ENCODE measurements at places on chromosomes 5 and 9.
A peak's percentile ranks its signal among the peaks of the same experiment; 100 is the strongest.

DNA sequence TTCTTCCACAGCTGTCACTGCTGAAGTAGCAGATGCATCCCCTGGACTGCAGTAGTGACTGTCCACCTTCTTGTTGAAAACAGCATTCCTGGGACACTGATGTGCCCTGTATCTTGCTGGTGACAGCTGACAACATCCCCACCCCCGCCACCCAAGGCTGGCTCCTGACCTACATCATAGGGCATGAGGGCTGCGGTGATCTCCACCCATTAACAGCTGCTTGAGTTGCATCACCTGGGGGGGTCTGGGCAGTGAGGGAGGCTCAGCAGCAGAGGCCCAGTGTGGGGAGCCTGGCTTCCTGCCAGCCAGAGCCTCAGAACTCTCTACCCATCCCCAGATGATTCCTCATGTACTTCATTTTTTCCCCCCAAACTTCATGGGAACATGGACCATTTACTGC is 4.1 kb downstream of the PRUNE2 start:
- H3K27ac ChIP-seq: no peak overlapping the region
- no peak for DNase-seq
- no peaks in the 10 kb centered on the region for H3K4me1 ChIP-seq
- no peaks in the 10 kb centered on the region for H3K36me3 ChIP-seq
- peaks cover 2% of the 10 kb centered on the region for H3K27me3 ChIP-seq
- no peak overlapping the region for H3K4me3 ChIP-seq

- H3K27me3 ChIP-seq: no peaks in the 10 kb centered on the region
- no peaks in the 10 kb centered on the region for H3K36me3 ChIP-seq
- peaks cover 14% of the 10 kb centered on the region for H3K4me1 ChIP-seq
- DNase-seq: no peak
- H3K27ac ChIP-seq: peak overlapping the region; percentile 65
These were observed 534 bp upstream of the SAPCD2 start for GRCh38 chr9:137070906-137071275.

DNA sequence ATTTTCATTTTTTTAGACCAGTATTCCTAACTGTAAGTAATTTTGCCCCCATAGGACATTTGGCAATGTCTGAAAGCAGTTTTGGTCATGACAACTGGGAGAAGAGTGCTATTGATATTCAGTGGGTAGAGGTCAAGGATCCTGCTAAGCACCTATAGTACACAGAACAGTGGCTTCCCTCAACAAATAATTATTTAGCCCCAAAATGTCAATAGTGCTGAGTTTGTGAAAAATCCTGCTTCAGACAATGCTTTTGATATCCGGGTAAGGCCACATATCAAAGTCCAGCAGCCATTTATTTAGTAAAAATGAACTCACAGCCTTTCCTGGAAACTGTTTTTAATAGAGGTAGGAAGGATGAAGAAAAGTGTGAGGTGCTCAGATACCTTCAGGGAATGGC is 8.1 kb upstream of the TARS1 start:
- H3K27ac ChIP-seq: no peak overlapping the region
- H3K36me3 ChIP-seq: no peaks in the 10 kb centered on the region
- no peak overlapping the region for H3K4me3 ChIP-seq
- H3K4me1 ChIP-seq: no peaks in the 10 kb centered on the region
- DNase-seq: no peak

GRCh38 chr5:125673359-125673950 is 749.8 kb upstream of the GRAMD2B start:
- no peaks in the 10 kb centered on the region for H3K36me3 ChIP-seq
- no peak overlapping the region for H3K4me3 ChIP-seq
- no peaks in the 10 kb centered on the region for H3K27me3 ChIP-seq
- no peaks in the 10 kb centered on the region for H3K4me1 ChIP-seq
- no peak for DNase-seq

DNA sequence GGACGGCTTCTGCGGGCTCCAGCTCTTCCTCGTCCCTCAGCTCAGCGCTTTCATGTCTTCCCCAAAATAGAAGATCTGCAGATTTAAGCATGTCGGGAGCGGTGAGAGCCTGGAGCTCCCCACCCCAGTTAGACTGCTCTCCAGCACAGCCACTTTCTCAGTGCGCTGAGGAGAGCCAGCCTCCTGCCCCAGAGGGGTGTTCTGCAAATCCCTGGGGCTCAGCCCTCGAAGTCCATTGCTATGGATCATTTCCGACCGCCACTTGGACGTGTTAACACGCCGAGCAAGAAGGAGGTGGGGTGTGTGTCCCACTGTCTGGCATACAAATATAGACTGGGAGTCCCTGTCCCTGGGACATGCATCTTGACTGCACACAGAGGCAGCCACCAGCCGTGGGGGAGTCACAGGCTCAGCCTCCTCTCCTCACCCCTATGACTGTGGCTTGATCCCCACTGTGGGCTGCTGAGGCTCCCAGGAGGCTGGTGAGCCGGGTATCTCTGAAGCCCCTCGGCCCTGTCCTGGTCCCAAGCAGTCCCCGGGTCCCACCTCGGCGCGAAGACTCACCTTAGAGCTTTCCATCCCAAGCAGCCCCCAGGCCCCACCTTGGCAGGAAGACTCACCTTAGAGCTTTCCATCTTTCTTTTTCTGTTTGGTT is 30.0 kb upstream of the RNF130 start:
- no peaks in the 10 kb centered on the region for H3K27me3 ChIP-seq
- no peak overlapping the region for H3K27ac ChIP-seq
- no peak for DNase-seq
- no peaks in the 10 kb centered on the region for H3K36me3 ChIP-seq
- no peak overlapping the region for H3K4me3 ChIP-seq

GRCh38 chr9:95788521-95788991 is 86.9 kb upstream of the ERCC6L2 start:
- no peaks in the 10 kb centered on the region for H3K36me3 ChIP-seq
- DNase-seq: no peak
- no peak overlapping the region for H3K4me3 ChIP-seq
- no peaks in the 10 kb centered on the region for H3K4me1 ChIP-seq
- no peaks in the 10 kb centered on the region for H3K27me3 ChIP-seq

DNA sequence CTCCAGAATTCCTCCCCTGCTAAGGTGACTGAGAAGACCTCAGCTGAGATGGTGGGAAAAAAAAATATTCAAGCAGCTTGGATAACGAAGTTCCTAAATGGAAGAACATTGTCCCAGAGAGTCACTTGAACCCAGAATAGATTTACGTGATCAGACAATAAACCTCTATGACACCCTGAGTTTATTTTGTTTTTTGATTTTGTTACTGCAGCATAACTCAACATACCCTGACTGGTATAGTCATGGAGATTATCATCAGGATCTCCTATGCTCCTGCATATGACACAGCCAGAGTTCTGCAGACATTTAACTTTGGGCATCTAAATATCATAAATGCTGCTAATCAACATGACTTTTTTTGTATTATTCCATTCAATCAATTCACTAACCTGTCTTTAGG is 282.9 kb downstream of the RASEF start:
- H3K4me1 ChIP-seq: no peaks in the 10 kb centered on the region
- no peaks in the 10 kb centered on the region for H3K27me3 ChIP-seq
- no peak overlapping the region for H3K27ac ChIP-seq
- H3K36me3 ChIP-seq: no peaks in the 10 kb centered on the region
- H3K4me3 ChIP-seq: no peak overlapping the region
- no peak for DNase-seq

DNA sequence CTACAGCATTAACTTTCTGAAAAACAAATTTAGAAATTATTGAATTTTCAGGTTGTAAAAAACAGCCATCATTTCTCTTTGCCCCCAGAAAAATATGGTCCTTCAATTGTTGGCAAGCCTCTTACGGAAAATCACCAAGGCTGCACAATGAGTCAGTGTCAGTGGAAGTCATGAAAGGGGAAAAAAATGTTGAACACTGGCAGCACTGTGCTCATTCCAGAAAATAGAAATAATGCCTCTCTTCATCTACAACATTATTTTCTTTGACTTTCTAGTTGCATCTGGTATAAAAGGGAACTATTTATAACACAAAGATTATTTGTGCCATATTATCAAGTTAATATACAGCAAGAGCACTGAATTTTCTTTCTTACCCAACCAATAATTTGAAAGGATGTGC is 26.7 kb upstream of the STK32A start:
- no peaks in the 10 kb centered on the region for H3K36me3 ChIP-seq
- no peak for DNase-seq
- H3K27me3 ChIP-seq: no peaks in the 10 kb centered on the region

DNA sequence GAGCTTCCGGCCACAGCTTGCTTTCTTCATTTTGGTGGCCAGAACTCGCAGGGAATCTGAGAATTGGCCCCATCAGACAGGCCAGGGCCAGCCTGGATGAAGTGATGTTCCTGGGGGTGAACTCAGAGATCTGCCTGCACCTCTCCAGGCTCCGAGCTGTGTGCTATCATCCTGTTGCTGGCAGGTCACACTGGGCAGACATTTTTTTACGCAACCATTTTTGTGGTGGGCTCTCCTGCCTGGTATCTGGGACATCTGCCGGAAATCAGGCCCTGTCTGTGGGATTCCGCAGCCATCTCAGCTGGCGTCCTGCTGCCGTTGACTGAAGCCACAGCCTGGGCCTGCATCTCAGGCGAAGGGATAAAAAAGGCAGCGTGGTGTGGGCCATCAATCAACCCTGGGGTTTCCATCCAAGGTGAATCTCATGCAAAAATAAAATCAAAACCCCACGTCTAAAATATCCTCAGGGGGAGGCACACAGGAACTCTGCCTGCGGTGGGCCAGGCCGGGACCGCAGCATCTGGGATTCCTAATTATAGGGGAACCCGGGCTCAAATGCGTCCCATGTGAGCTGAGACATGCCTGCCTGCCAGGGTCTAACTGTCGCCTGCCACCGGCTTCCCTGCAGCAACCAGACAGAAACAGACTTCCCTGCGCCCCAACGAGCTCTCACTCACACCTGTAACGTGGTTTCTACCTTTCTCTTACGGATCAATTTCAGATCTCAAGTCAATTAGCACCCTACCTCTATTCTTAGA is 174.3 kb downstream of the SYK start:
- H3K4me1 ChIP-seq: no peaks in the 10 kb centered on the region
- no peak for DNase-seq
- no peak overlapping the region for H3K27ac ChIP-seq
- H3K4me3 ChIP-seq: no peak overlapping the region

GRCh38 chr9:98789483-98790133 is 6.7 kb downstream of the ANKS6 start:
- H3K27ac ChIP-seq: no peak overlapping the region
- DNase-seq: no peak
- H3K4me3 ChIP-seq: no peak overlapping the region
- H3K36me3 ChIP-seq: no peaks in the 10 kb centered on the region
- H3K27me3 ChIP-seq: no peaks in the 10 kb centered on the region

- no peak overlapping the region for H3K4me3 ChIP-seq
- H3K27ac ChIP-seq: no peak overlapping the region
- no peaks in the 10 kb centered on the region for H3K36me3 ChIP-seq
- DNase-seq: no peak
- no peaks in the 10 kb centered on the region for H3K27me3 ChIP-seq
These were observed 37.2 kb upstream of the GABRP start for GRCh38 chr5:170746075-170746960.

DNA sequence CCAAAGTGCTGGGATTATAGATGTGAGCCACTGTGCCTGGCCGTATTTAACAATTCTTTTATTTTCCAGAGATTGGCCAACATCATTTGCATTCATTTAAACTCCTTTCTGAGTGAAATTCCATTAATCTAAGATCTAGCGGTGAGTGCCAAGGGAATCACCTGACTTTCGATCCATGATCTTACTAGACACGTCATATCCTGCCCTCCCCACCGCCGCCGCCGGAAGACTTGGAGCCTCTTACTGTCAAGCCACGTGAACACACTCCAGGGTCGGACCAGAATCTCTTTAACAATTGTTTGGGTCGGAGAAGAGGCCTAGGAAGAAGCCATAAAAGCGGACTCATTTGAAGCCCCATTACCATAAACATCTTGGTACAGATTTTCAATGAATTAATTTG is 12.9 kb downstream of the INPP5E start:
- no peaks in the 10 kb centered on the region for H3K27me3 ChIP-seq
- H3K27ac ChIP-seq: no peak overlapping the region
- H3K4me3 ChIP-seq: no peak overlapping the region
- no peaks in the 10 kb centered on the region for H3K36me3 ChIP-seq
- DNase-seq: no peak

- H3K4me1 ChIP-seq: no peaks in the 10 kb centered on the region
- no peak overlapping the region for H3K27ac ChIP-seq
- no peaks in the 10 kb centered on the region for H3K27me3 ChIP-seq
- H3K4me3 ChIP-seq: no peak overlapping the region
- no peak for DNase-seq
These were observed 386.1 kb upstream of the MPDZ start for GRCh38 chr9:13665418-13666066.

GRCh38 chr9:97866300-97866699 is 13.3 kb downstream of the FOXE1 start:
- H3K27me3 ChIP-seq: no peaks in the 10 kb centered on the region
- H3K4me3 ChIP-seq: no peak overlapping the region
- H3K4me1 ChIP-seq: no peaks in the 10 kb centered on the region
- H3K27ac ChIP-seq: no peak overlapping the region
- no peaks in the 10 kb centered on the region for H3K36me3 ChIP-seq
- no peak for DNase-seq

- H3K4me1 ChIP-seq: no peaks in the 10 kb centered on the region
- no peak for DNase-seq
- H3K36me3 ChIP-seq: no peaks in the 10 kb centered on the region
- peaks cover 26% of the 10 kb centered on the region for H3K27me3 ChIP-seq
These were observed 194 bp upstream of the RXFP3 start for GRCh38 chr5:33936004-33936380.

- H3K4me3 ChIP-seq: no peak overlapping the region
- H3K27me3 ChIP-seq: no peaks in the 10 kb centered on the region
- no peak overlapping the region for H3K27ac ChIP-seq
- no peaks in the 10 kb centered on the region for H3K36me3 ChIP-seq
These were observed 86.8 kb downstream of the NSUN2 start for GRCh38 chr5:6545770-6546690.

GRCh38 chr5:158224253-158224652 is 365.3 kb upstream of the CLINT1 start:
- no peaks in the 10 kb centered on the region for H3K4me1 ChIP-seq
- H3K4me3 ChIP-seq: no peak overlapping the region
- no peak overlapping the region for H3K27ac ChIP-seq
- no peaks in the 10 kb centered on the region for H3K27me3 ChIP-seq

GRCh38 chr5:173020643-173021042 is 35.5 kb upstream of the CREBRF start:
- H3K27me3 ChIP-seq: no peaks in the 10 kb centered on the region
- no peak overlapping the region for H3K27ac ChIP-seq
- no peak overlapping the region for H3K4me3 ChIP-seq
- peaks cover 4% of the 10 kb centered on the region for H3K4me1 ChIP-seq
- peaks cover 11% of the 10 kb centered on the region for H3K36me3 ChIP-seq

DNA sequence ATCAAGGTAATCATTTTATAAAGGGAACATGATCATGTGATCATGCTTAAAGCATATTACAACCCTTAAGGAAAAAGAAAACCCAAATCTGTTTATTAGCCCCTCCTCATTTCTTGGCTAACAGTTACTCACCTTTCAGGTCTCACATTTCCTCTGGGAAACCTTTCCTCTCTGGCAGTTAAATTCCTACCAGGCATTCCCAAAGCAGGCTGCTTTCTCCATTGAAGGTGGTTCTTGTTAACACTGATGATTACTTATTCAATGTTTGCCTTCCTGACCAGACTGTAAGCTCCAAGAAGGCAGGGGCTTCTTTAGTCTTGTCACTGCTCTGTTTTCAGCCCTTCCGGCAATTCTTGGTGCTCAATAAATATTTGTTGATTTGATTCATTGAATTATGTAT is 59.9 kb downstream of the PLK2 start:
- H3K4me3 ChIP-seq: no peak overlapping the region
- H3K27me3 ChIP-seq: no peaks in the 10 kb centered on the region
- no peaks in the 10 kb centered on the region for H3K36me3 ChIP-seq
- no peak overlapping the region for H3K27ac ChIP-seq
- DNase-seq: no peak

GRCh38 chr9:29691758-29692407 is 2118.6 kb upstream of the C9orf72 start:
- H3K4me3 ChIP-seq: no peak overlapping the region
- no peaks in the 10 kb centered on the region for H3K27me3 ChIP-seq
- H3K36me3 ChIP-seq: no peaks in the 10 kb centered on the region
- no peak for DNase-seq
